ENCODE measurements at places on chromosomes 5 and 9.

DNA sequence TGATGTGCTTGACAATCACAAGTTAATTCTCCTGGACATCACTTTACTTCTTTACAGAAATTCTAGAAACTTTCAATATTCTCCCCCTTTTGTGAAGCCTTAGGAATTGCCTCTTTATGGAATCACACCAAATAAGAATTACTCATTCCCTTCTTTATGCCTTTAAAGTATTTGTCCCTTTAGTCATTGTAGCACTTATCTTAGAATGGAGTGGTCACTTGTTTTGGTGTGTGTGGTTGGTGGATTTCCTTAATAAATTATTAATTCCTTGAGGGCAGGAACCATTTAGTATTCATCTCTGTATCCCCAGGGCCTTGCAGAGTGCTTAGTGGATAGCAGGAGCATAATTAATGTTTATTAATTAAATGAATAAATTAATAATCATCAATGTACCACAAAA, 307.0 kb downstream of the ARRDC3 start:
- no peak for DNase-seq

DNA sequence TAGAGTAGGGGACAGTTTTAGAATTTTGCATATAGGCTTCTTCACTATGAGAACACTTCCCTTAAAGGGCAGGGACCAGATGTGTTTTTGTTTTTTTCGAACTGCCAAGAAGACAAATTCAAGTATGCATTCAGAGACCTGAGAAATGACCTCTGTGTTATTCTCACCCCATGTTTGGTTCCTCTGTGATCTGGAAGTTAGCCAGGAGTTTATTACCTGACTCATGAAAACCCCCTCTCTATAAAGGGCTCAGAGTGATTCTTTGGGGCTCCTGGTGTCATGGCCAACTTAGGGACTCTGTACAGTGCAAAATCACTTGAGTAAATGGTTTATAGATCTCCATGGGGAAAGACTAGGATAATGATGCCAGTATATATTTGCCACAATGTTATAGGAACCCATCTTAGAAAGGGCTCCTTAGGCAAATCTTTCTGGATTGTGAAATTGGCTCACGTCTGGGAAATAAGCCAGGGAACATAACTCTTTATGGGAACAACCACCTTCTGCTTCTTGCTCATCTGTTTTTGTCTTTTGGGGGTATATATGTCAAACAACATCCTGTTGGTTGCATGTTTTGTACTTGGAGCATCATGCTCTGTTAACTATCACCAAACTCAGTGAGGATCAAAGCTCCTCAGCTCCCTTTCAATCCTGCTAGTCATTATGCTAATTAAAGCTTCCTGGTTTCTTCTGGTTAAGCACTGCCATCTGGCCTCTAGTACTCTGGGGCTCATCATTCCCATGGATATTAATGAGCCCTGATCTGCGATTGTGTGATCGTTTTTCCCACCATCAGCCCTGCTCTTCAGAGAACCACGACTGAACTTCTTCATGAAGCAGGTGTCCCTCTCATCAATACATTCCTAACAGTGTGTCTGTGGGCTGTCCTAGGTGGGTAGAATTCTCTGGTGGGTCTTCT, 173.4 kb upstream of the CDH12 start:
- no peak for DNase-seq

GRCh38 chr5:141850244-141850768, 27.9 kb downstream of the PCDH1 start:
- no peak for DNase-seq

DNA sequence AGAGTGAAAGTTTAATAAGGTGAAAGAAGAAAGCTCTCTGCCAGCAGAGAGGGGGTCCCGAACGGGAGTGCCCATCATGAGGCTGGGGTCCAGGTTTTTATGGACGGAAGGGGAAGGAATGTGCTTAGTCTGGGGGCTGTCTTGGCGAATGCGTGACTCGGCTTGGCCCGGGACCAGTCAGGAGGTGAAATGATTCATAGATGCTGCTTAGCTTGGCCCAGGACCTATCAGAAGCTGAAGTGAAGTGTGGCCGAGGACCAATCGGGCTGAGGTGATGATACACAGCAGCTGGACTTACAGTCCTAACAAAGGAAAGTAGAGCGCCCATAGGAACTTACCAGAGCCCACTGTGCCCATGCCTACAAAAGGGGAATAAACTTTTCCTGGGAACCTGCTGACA, 3.9 kb upstream of the FKTN start:
- no peak for DNase-seq

GRCh38 chr9:70902692-70903131, 218.7 kb downstream of the TRPM3 start:
- DNase-seq = peak; percentile 88

Measured in kidney capillary endothelial cell (primary cell).